CD4-positive, alpha-beta T cell treated with Interferon alpha-2 for 1 hour (primary cell): ENCODE measurements at places on chromosomes 5 and 9.

GRCh38 chr5:68454766-68455165 lies 239.2 kb downstream of the PIK3R1 start:
- no peak for DNase-seq

DNA sequence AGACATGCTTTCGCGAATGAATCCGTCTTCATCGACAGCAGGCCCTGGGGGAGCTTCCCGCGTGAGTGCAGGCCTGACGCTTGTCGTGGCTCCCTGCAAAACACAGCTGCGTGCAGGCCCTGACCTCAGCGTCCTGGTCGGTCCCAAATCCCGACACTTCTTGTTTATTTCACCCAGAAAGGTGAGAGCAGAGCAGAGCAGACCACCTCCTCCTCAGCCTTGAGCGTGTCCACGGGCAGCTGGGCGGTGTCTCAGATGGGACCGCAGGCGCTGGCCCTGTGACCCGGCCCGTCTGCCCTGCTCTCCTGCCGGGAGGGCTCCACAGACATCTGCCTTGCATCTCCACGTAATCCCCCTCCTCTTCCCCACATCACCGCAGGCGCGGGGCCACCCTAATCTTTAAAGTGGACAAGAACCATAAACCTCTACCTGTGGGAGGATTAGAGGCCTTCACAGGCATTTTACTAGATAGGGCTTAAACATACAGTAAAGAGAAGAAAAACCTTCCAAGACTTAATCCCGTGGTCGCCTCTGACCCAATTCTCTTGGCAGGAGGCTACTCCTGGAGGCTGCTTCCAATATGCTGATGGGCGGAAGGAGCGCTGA lies 7.5 kb upstream of the LHX3 start:
- no peak for DNase-seq

- no peak for DNase-seq
Measured at GRCh38 chr5:68383888-68384310, 168.3 kb downstream of the PIK3R1 start.

DNA sequence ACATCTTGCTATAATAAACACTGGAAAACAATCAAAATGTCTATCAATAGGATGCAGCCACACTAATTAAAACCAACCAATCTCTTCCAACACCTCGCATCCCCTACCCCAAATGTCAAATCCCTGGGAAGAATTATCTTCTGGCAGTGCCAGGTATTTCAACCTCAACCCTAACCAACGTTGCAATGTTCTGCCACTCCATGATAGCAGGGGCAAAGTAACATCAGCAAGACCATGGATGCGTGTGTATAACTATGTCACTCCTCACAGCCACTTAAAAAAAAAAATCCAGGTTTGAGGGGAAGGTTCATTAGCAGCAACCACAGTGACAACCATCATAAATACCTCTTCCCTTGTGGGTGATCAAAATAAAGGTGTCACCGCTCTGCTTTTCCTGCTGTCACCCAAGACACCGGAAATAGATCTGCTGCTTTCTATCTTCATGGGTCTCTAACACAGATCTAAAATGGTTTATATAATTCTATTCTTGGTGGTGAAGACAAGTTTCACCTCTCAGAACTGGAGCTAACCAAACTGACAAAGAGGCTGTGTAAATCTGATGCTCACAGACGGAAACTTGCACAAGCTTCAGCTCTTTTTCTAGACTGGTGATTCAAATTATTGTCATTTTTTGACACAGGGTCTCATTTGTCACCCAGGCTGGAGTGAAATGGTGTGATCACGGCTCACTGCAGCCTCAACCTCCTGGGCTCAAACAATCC lies 9.9 kb downstream of the HSPA9 start:
- DNase-seq, result peak; percentile 79

DNA sequence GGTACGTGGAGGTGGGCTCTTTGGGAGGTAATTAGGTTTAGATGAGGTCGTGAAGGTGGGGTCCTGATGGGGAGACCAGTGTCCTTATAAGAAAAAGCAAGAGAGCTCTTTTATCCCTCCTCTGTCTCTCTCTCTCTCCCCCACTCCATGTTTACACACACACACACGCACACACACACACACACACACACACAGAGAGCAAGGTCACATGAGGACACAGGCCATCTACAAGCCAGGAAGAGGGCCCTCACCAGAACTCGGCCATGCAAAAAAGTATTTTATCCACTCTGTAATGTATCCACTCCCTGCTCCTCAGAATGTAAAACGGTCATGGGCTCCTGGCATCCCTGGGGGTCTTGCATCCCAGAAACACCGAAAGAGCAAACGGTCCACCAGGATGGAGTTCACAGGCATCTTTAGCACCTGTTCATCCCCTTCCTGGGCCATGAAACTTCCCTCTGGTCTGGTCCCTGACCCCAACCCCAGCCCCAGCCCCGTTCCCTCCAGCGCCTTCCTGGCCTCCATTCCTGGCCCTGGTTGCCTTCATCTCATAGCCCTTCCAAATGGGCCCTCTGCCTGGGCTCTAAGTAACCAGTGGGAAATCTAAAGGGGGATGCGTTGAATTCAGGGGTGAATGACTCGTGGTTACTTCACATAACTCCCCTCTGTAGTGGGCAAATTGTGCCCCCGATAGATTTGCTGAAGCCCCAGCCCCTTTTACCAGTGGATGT lies 88.8 kb downstream of the NSUN2 start:
- no peak for DNase-seq

DNA sequence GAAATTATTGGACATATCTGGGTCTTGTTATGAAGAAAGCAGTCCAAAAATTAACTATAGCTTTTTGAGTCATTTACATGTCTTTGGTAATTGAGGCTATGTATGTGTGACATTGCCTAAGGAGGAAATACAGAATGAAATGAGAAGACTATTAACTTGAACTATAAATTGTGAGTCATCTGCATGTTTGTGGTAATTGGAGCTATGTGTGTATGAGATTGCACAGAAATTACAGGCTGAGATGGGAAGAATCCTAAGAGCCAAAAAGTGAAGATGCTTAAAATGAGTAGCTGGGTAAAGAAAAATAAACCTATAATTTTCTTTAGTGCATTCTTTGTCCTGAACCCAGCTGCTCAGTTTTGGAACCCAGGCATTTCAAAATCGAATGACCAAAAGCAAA lies 747.6 kb upstream of the EDIL3 start:
- no peak for DNase-seq

DNA sequence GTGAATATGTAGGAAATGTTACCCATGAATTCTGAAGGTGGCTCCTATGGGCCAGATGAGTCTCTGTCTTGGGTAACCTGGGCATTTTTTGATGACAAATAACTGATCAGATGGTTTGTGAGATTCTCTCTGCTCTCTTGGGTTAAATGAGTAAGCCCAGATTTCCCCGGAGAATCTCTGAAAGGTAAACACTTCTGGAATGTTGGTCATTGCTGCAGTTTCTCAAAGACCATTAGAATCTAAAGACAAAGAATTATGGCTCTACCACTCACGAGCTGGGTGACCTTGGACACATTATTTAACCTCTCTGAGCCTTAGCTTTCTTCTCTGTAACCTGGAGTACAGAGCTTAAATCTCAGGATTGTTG lies 191.2 kb downstream of the DAB2IP start:
- no peak for DNase-seq

DNA sequence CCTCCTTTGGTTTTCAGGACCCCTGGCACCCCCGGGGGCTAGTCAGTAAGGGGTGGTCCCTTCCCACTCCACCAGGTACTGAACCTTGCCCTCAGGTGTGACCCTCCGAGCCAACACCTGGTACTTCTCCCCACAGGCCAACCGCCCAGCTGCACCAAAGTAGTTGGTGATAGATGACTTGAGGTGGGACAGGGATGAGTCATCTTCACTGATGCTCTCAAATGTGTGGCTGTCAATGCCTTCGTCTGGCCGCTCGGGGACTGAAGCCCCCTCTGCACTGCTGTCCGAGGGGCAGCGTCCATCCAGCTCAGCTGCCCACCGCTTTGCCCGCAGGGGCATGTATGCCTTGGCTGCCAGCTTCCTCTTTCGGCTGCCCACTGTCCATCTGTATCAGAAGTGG lies 15.2 kb upstream of the PSMD5 start:
- DNase-seq, result no peak

GRCh38 chr9:122200960-122201595 lies 27.7 kb downstream of the LHX6 start:
- DNase-seq, result no peak

DNA sequence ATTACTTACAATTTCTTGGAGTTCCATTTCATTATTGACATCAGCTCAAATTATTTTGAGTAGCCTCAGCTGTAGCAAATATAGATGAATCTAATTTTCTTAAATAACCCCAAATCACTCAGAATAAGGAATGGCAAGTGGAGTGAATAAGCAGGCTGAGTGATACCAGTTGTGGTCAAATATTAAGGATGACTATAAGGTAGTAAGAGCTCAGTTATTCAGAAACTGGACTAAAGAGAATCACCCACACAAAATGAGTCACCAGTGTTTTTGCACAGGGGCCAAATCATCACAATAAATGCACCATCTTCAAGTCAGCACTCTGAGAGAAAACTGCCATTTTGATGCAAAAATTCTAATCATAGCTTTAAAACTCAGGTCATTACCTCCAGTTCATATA lies 128.9 kb upstream of the TARS1 start:
- DNase-seq, result no peak

DNA sequence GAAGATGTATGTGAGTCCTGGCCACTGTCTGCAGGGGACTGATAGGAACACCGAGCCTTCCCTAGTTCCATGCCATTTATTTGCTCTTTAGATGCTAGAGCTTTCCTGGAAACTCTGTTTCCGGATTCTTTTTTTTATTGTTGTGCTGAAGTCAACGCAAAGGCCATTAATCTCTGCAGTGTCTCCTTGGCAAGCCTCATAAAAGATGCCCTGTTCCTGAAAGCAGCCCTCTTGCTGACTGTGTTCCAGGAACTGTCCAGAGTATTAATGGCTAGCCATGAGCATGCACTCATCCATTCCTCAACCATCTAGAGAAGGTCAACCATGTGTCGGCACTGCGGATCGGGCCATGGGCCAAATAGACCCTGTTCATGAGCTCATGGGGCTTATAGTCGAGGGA lies 42.9 kb upstream of the SMAD5 start:
- no peak for DNase-seq

GRCh38 chr5:9348401-9348996 lies 197.4 kb downstream of the SEMA5A start:
- DNase-seq, result no peak

- no peak for DNase-seq
Measured at GRCh38 chr5:92885950-92886349, 695.1 kb downstream of the NR2F1-AS1 start.

GRCh38 chr9:98783518-98784226 lies 12.7 kb downstream of the ANKS6 start:
- no peak for DNase-seq

- no peak for DNase-seq
Measured at GRCh38 chr9:77879437-77879943, 152.1 kb downstream of the GNAQ start.

DNA sequence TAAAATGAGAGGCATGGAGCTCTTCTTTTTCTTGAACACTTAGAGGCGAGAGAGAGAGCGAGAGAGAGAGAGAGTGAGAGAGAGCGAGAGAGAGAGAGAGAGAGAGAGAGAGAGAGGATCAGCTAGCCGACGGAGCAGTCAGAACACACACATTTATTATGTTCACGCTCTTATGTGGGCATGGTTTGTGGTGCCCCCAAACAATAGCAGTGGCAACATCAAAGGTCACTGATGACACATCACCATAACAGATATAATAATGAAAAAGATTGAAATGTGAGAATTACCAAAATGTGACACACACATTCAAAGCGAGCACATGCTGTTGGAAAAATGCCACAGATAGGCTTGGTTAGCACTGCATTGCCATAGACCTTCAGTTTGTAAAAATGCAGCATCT lies 116.1 kb downstream of the KDM4C start:
- peak; percentile 14 for DNase-seq

GRCh38 chr9:71977003-71977402 lies 65.6 kb downstream of the C9orf85 start:
- no peak for DNase-seq

DNA sequence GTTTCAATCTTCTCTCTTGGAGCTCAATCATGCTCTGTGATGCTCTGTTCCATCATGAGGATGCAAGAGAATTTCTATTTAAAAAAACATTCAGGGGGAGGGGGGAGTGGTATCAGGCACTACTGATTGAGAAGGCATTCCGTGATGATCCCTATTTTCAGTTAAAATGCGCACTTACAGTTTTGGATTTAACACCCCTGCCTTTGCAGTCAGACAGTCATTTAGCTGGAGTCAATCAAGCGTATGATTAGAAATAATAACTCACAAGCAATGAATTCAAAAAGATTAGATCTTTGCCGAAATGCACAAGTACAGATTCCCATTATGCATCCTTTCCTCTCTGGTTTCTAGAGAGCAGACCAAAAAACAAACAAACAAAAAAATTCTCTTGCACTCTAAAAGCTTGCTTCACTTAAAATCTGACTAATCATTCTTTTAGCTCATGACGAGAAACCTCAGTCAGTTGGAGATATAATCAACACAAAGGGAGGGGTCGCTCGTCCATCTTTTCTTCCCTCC lies 55.4 kb downstream of the EFNA5 start:
- DNase-seq, result no peak

- DNase-seq, result no peak
Measured at GRCh38 chr5:149792540-149793255, 62.6 kb downstream of the PPARGC1B start.

- no peak for DNase-seq
Measured at GRCh38 chr5:121573721-121574382, 277.8 kb upstream of the FTMT start.

- no peak for DNase-seq
Measured at GRCh38 chr5:36422952-36423351, 121.2 kb upstream of the RANBP3L start.

DNA sequence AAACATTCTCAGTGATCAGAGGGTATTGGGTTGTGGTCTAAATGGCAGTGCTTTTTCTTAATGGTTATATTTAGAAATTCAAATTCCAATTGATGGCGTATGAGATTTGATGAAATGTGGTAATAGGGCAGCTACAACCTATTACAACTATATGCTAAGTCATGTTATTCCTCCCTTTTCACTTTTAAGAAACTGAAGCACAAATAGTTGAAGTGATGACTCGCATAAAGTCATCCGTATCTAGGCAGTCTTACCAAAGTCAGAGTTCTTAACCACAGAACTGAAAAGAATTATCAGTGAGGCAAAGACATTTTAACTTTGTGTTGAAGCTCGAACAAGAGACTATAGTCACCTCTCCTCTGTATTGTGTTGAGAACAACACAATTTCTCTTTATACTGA lies 28.2 kb downstream of the C9orf152 start:
- DNase-seq, result no peak

GRCh38 chr5:167923396-167923795 lies 368.0 kb upstream of the WWC1 start:
- DNase-seq, result no peak

DNA sequence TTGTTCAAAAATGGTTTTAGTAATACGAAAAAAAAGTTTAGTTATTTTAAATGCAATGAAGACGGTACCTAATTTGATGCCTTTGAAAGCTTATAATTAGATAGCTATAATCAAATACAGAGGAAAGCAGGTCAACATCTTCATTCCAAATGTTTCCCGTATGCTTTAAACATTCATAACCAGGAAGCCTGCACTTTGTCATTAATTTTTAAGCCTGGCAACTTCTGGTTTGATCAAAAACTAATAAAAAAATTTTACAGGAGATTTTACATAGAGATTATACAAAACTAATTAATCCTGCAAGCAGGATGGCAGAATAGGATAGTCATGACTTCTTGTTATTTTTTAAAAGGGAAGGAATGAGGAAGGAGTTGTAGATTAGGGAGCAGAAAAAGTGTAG lies 353.0 kb downstream of the FBXL17 start:
- no peak for DNase-seq

- DNase-seq, result peak; percentile 59
Measured at GRCh38 chr5:151868451-151868850, 56.2 kb downstream of the GLRA1 start.
